ENCODE measurements at places on chromosomes 1 and 21. TPM values are rescaled to one million over a fixed set of nuclear protein-coding genes. Genes with fewer than 3 reads are reported as not detected.

DNA sequence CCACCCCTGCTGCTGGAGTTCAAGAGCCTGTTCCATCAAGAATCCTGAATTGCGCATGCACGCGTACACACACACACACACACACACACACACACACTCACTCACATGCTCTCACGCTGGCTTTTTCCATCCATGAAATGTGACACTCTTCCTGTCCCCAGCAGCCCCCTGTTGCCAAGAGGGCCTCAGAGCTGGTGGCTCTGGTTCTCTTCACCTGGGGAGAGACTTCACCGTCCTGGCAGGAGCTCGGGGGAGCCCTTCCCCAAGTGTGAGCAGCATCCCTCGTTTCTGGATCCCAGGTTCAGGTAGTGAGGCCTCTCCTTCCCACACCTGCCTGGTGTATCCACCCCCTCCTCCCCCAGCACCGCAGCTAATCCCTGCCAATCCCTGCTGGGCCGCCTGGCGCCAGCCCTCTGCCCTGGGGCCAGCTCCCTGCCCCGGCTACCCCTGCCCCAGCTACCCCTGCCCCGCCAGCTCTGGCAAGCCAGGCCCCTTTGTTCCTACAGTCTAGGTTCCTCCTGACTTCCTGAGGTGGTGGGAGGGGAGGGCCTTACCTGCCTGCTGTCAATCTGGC lies 9.9 kb downstream of the PLOD1 start:
- H3K4me3 ChIP-seq = no peak overlapping the region
- no peak overlapping the region for H3K27ac ChIP-seq
- H3K36me3 ChIP-seq = peaks cover 14% of the 10 kb centered on the region
- H3K4me1 ChIP-seq = peaks cover 7% of the 10 kb centered on the region
- DNase-seq = no peak
- H3K27me3 ChIP-seq = no peaks in the 10 kb centered on the region

Gene TRNAU1AP
- total RNA-seq = 56.9 TPM

Gene AKIRIN1
- 68.8 TPM for total RNA-seq

DNA sequence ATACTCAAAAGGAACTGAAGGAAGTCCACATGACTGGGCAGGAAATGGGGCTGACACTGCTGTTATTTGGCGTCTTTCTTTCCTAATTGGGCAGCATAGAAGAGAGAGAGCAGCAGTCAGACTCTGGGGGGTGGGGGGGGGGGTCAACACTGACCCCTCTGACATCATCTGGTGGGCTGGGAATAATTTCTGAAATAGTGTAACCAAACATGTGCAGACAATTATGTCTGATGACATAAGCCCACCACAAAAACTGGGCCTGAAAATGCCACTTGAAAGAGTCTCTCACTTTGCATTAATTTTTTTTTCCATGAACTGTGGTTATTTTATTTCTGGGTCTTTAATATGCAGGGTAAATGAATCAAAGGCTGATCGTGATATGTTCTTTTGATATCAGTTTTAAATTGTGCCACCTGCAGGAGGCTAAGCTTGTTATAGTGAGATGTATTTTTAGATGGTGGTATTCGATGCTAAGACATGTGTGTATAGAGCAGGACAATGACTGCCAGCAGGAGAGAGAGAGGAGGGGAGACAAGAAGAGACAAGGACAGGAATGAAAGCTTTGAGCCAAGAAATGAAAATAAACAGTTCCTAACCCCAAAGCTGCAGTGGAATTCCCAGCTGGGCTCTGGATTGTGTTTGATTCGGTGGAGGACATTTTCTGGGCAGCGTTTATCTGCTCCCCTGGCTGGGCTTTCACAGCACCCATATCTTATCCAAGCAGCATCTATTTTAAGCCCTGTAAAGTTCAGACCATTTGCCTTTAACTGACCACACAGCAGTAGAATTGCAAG lies 264.7 kb downstream of the PBX1 start:
- H3K27me3 ChIP-seq = no peaks in the 10 kb centered on the region
- H3K36me3 ChIP-seq = no peaks in the 10 kb centered on the region
- H3K4me1 ChIP-seq = no peaks in the 10 kb centered on the region
- no peak overlapping the region for H3K4me3 ChIP-seq
- DNase-seq = no peak
- no peak overlapping the region for H3K27ac ChIP-seq

Gene FMO1
- total RNA-seq = not detected

Gene SPRR2G
- not detected for total RNA-seq

- no peak for DNase-seq
- H3K27ac ChIP-seq = no peak overlapping the region
- peaks cover 13% of the 10 kb centered on the region for H3K4me1 ChIP-seq
- H3K36me3 ChIP-seq = peaks cover 48% of the 10 kb centered on the region
Observed at GRCh38 chr1:1262071-1262470, 11.6 kb downstream of the UBE2J2 start.

Gene CROCC
- total RNA-seq = 18.8 TPM

Gene NTNG1
- not detected for total RNA-seq

- no peak overlapping the region for H3K27ac ChIP-seq
- DNase-seq = no peak
- H3K4me1 ChIP-seq = no peaks in the 10 kb centered on the region
- H3K27me3 ChIP-seq = no peaks in the 10 kb centered on the region
- H3K36me3 ChIP-seq = no peaks in the 10 kb centered on the region
Observed at GRCh38 chr1:227127891-227128290, 187.8 kb downstream of the COQ8A start.

GRCh38 chr1:233735847-233736246 lies 121.9 kb downstream of the KCNK1 start:
- H3K27ac ChIP-seq = no peak overlapping the region
- H3K36me3 ChIP-seq = no peaks in the 10 kb centered on the region
- no peak overlapping the region for H3K4me3 ChIP-seq
- peaks cover 6% of the 10 kb centered on the region for H3K27me3 ChIP-seq
- H3K4me1 ChIP-seq = no peaks in the 10 kb centered on the region
- DNase-seq = no peak

DNA sequence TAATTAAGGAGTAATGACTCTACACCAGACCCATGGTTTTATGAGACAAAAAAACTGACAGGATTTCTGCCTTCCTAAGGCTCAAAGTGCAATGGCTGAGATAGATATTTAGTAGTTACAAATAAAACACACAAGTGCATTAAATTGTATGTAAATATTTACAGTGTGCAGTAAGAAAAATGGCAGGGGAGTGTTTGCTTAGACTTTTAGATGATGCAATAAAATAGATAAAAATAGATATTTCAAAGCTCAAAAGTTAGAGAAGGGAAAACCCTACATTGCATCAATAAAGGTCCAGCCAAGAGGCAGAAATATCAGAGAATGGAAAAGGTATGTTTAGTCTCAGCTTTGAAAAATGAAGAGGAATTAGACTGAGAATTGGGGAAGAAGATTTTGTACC lies 226.3 kb upstream of the FGGY start:
- no peak overlapping the region for H3K27ac ChIP-seq
- peaks cover 23% of the 10 kb centered on the region for H3K4me1 ChIP-seq
- no peak for DNase-seq
- peaks cover 12% of the 10 kb centered on the region for H3K36me3 ChIP-seq
- no peaks in the 10 kb centered on the region for H3K27me3 ChIP-seq

- H3K27ac ChIP-seq = no peak overlapping the region
- peaks cover 6% of the 10 kb centered on the region for H3K4me1 ChIP-seq
- no peaks in the 10 kb centered on the region for H3K36me3 ChIP-seq
- H3K27me3 ChIP-seq = peaks cover 52% of the 10 kb centered on the region
- no peak overlapping the region for H3K4me3 ChIP-seq
- no peak for DNase-seq
Observed at GRCh38 chr1:22296701-22297591, 154.0 kb upstream of the WNT4 start.

Gene MAB21L3
- total RNA-seq = not detected

DNA sequence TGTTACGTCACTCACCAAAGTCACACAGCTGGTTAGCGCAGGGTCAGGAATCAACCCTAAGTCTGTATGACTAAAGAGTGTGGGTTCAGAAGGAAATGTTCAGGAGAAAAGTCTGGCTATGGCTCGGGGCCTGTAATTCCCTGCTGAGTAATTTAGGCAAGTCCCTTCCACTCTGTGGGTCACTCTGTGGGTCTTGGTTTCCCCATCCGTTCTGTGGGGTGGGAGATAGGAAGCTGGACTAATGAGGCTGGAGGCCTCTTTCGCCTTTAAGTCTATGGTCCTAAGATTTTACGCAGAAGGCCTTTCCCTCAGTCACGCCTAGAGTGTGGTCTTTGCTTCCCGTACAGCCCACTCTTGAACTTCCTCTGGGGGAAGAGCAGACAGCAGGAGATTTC lies 14.3 kb upstream of the MED18 start:
- no peak overlapping the region for H3K4me3 ChIP-seq
- no peak overlapping the region for H3K27ac ChIP-seq
- no peaks in the 10 kb centered on the region for H3K4me1 ChIP-seq
- no peak for DNase-seq
- H3K27me3 ChIP-seq = peaks cover 6% of the 10 kb centered on the region

Gene ACOT11
- 0.53 TPM for total RNA-seq

Gene FRRS1
- total RNA-seq = 1.2 TPM
